ENCODE measurements at places on chromosomes 11 and 22. TPM values are rescaled to one million over a fixed set of nuclear protein-coding genes. Genes with fewer than 3 reads are reported as not detected.

DNA sequence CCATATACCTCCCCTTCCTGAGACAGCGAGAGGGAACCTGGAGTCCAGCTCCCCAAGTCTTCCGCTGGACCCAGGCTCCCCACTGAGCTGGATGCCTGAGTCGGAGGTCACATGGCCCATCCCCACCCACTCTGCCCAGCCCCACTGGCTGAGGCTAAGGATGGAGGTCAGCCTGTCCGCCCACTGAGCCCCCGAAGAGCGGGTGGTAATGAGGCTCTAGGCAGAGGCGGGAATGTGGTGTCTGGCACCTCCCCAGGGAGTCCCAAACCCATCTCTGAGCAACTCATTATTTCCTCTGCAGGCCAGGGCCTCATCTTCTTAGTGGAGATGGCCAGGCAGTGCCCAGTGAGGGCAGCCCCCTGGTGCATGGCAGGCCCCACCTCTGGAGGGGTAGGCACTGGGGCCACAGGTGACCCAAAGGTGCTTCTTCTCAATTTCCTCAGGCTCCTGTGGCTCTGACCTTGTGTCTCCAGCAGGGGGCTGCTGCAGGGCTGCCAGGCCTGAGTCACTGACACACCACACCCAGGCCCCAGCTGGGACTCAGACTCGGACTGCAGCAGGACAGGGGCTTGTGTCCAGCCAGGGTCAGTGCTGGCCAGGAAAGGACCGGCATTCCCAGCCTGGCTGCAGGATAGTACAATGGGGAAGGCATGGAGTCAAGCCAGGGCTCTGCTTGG, 10.2 kb upstream of the PDE2A start:
- H3K4me1 ChIP-seq: peaks cover 51% of the 10 kb centered on the region
- H3K27ac ChIP-seq: peak overlapping the region; percentile 73

GRCh38 chr11:5092821-5093585, 23.6 kb downstream of the OR52E1 start:
- H3K4me1 ChIP-seq: no peaks in the 10 kb centered on the region
- no peak overlapping the region for H3K27ac ChIP-seq
- no peaks in the 10 kb centered on the region for H3K36me3 ChIP-seq

GRCh38 chr11:68882391-68882790, 21.2 kb downstream of the MRPL21 start:
- no peaks in the 10 kb centered on the region for H3K4me1 ChIP-seq
- H3K36me3 ChIP-seq: no peaks in the 10 kb centered on the region
- H3K4me3 ChIP-seq: no peak overlapping the region
- H3K27me3 ChIP-seq: no peaks in the 10 kb centered on the region

- DNase-seq: no peak
- H3K36me3 ChIP-seq: peaks cover 11% of the 10 kb centered on the region
- H3K4me1 ChIP-seq: peaks cover 32% of the 10 kb centered on the region
- no peak overlapping the region for H3K4me3 ChIP-seq
- peak overlapping the region; percentile 70 for H3K27ac ChIP-seq
Observed at GRCh38 chr11:12509371-12509770, 132.0 kb downstream of the PARVA start.

- H3K4me3 ChIP-seq: no peak overlapping the region
- H3K36me3 ChIP-seq: no peaks in the 10 kb centered on the region
- H3K27me3 ChIP-seq: no peaks in the 10 kb centered on the region
Observed at GRCh38 chr11:126083829-126084607, 21.4 kb upstream of the CDON start.

DNA sequence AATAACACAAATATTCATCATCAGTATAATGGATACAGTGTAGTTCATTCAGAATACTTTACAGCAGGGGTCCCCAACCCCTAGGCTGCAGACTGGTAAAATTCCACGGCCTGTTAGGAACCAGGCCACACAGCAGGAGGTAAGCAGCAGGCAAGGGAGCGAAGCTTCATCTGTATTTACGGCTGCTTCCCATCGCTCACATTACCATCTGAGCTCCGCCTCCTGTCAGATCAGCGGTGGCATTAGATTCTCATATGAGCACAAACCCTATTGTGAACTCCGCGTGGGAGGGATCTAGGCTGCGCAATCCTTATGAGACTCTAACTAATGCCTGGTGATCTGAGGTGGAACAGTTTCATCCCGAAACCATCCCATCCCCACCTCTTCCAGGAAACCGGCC, 125.1 kb downstream of the SERGEF start:
- no peak for DNase-seq
- H3K4me3 ChIP-seq: no peak overlapping the region
- H3K27me3 ChIP-seq: no peaks in the 10 kb centered on the region
- H3K27ac ChIP-seq: no peak overlapping the region

DNA sequence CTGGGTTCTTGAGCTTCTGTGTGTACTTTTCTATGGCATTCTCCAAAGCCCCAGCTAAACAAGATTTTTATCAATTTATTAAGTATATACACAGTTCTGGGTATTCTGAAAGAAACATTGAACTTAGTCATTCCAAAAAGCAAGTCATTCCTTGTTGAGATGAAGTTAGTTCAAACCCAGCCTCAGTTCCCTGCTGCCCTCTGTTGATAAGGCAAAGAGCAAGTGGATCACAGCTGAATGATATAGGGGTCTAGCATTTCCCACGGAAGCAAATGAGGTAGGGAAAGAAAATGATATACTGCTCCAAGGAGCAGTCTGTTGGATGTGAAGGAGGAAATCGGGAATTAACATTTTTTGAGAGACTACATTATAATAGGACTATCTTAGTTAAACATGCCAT, 841.8 kb upstream of the TENM4 start:
- H3K4me3 ChIP-seq: no peak overlapping the region
- no peaks in the 10 kb centered on the region for H3K27me3 ChIP-seq
- DNase-seq: no peak
- no peak overlapping the region for H3K27ac ChIP-seq
- H3K4me1 ChIP-seq: no peaks in the 10 kb centered on the region

- H3K27ac ChIP-seq: peak overlapping the region; percentile 97
- DNase-seq: no peak
- no peaks in the 10 kb centered on the region for H3K27me3 ChIP-seq
- H3K4me1 ChIP-seq: peaks cover 74% of the 10 kb centered on the region
- H3K4me3 ChIP-seq: peak overlapping the region; percentile 62
Observed at GRCh38 chr11:64230985-64231365, 627 bp downstream of the DNAJC4 start.

GRCh38 chr11:36345535-36346141, 49.5 kb downstream of the PRR5L start:
- no peaks in the 10 kb centered on the region for H3K4me1 ChIP-seq
- H3K27me3 ChIP-seq: no peaks in the 10 kb centered on the region
- no peaks in the 10 kb centered on the region for H3K36me3 ChIP-seq
- no peak overlapping the region for H3K27ac ChIP-seq
- no peak overlapping the region for H3K4me3 ChIP-seq

DNA sequence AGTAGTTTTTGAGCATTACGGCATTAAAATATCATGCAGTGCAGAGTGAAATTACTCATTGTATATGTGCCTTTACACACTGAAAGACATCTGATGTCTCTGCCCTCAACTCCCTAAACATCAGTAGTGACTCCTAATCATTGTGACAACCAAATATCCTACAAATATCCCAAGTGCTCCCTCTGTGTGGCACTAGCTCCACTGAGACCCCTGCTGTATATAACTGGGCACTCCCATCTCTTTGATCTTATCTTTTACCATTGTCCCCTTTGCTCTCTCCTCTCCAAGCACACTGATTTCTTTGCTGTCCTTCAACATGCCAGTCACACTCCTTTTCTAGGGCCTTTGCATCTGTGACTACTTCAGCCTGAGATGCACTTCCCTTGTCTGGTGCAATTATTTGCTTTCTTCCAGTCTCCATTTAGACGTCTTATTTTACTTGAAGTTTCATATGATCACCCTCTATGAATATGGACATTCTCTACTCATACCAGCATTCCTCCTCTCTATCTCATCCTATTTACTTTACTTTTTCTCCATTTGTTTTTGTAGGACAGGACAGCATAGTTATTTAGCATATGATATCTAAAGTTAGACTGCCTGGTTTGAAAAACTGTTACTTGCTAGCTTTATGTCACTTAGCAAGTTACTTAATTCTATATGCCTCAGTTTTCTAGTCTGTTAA, 2.4 kb downstream of the SLC5A12 start:
- no peak overlapping the region for H3K27ac ChIP-seq
- no peak overlapping the region for H3K4me3 ChIP-seq
- no peaks in the 10 kb centered on the region for H3K27me3 ChIP-seq
- no peaks in the 10 kb centered on the region for H3K36me3 ChIP-seq

DNA sequence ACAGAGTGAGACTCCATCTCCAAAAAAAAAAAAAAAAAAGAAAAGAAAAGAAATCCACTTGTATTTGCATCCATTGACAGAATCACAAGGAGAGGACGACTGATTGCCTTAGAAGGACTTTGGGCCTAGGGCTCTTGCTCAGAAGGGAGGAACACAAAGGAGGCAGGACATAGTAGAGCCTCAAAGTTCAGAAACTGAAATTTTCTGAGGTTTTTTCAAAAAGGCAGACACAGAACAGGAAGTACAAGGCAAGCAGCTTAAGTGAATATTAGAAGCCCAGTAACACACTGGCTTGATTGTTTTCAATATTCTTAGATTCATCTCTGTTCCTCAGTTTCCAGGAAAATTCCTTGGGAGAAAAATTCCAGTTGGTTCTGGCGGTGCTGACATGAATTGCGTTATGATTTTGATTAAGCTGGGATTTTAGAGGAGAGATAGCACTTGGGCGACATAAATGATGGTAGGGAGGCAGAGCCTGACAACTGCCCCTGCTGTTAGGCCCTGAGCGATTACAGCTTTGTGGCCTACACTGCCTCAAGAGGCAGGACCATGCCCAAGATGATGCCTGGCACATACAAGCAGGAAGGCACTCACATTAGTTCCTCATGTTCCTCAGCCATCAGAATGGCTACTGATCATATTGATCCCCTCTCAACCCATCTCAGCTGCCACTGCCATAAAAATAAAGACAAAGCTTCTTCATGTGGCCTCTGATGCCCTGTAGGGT, 15.3 kb downstream of the CLPB start:
- no peaks in the 10 kb centered on the region for H3K36me3 ChIP-seq
- DNase-seq: no peak
- no peaks in the 10 kb centered on the region for H3K27me3 ChIP-seq
- H3K27ac ChIP-seq: no peak overlapping the region
- H3K4me3 ChIP-seq: no peak overlapping the region

GRCh38 chr11:32374261-32374711, 61.1 kb downstream of the WT1 start:
- H3K27ac ChIP-seq: no peak overlapping the region
- no peaks in the 10 kb centered on the region for H3K27me3 ChIP-seq
- H3K36me3 ChIP-seq: no peaks in the 10 kb centered on the region
- no peak for DNase-seq

DNA sequence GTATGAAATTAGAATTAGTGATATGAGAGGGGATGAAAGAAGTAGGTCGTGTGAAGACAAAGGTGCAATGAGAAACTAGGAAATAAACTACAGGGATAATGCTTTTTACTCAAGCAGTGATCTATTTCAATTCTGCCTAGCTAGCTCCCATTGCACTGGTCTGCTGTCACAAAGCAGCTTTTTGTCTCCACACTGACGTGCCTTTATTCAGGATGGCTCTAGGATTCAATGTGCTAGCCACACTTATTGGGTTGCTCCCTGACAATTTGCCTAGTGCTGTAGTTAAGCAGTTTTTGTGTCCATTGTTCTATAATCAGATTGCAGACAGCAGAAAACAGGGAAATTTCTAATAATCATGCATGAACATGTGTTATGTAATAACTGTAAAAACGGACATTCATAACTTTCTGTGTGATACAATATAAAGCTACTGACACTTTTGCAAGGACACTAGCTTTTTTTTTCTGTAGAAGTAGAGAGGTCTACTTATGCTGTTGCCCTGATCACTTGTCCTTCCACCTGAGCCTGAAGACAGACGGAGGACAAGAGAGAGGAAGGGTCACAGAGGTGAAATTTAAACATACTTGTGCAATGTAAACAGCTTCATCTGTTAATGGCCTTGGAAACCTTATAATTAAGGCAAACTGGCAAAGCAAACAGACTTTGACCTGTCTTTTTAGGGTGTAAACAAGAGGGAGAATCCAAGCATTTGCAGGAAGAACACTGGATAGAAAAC, 269.6 kb downstream of the LRRC4C start:
- no peak overlapping the region for H3K27ac ChIP-seq
- H3K36me3 ChIP-seq: no peaks in the 10 kb centered on the region
- no peaks in the 10 kb centered on the region for H3K27me3 ChIP-seq
- DNase-seq: no peak
- no peak overlapping the region for H3K4me3 ChIP-seq
- no peaks in the 10 kb centered on the region for H3K4me1 ChIP-seq

GRCh38 chr11:2271327-2272227, 1.2 kb upstream of the ASCL2 start:
- peaks cover 22% of the 10 kb centered on the region for H3K4me1 ChIP-seq
- peaks cover 7% of the 10 kb centered on the region for H3K27me3 ChIP-seq
- no peak overlapping the region for H3K27ac ChIP-seq
- DNase-seq: peak; percentile 80
- no peaks in the 10 kb centered on the region for H3K36me3 ChIP-seq

- no peak for DNase-seq
- peaks cover 13% of the 10 kb centered on the region for H3K4me1 ChIP-seq
- no peaks in the 10 kb centered on the region for H3K27me3 ChIP-seq
- H3K27ac ChIP-seq: no peak overlapping the region
- no peaks in the 10 kb centered on the region for H3K36me3 ChIP-seq
Observed at GRCh38 chr11:93945596-93945995, 75.6 kb upstream of the HEPHL1 start.

- no peak for DNase-seq
- no peaks in the 10 kb centered on the region for H3K4me1 ChIP-seq
- H3K4me3 ChIP-seq: no peak overlapping the region
- H3K27me3 ChIP-seq: no peaks in the 10 kb centered on the region
- no peaks in the 10 kb centered on the region for H3K36me3 ChIP-seq
Observed at GRCh38 chr22:42528591-42529307, 9.2 kb upstream of the RRP7A start.

GRCh38 chr11:78181185-78181584, 7.2 kb downstream of the KCTD21 start:
- no peak for DNase-seq
- H3K27me3 ChIP-seq: no peaks in the 10 kb centered on the region

DNA sequence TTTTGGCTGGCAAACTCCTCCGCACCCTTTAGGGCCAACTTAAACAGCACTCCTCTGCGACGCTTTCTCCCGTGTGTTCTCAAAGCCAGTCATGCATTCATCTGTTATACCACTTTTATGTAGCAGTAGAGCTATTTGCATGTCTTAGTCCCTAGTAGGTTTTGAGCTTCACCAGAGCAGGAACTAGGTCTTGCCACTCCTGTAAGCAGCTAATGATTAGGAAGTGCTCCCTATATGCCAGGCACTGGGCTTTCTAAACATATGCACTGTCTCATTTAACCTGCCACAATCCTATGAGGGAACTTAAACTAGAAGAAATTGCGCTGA, 180.8 kb downstream of the DBX1 start:
- H3K4me3 ChIP-seq: no peak overlapping the region
- H3K4me1 ChIP-seq: peaks cover 33% of the 10 kb centered on the region
- H3K36me3 ChIP-seq: no peaks in the 10 kb centered on the region
- DNase-seq: no peak

GRCh38 chr11:100709233-100709957, 22.3 kb downstream of the ARHGAP42 start:
- H3K4me3 ChIP-seq: no peak overlapping the region
- no peaks in the 10 kb centered on the region for H3K27me3 ChIP-seq
- H3K36me3 ChIP-seq: no peaks in the 10 kb centered on the region
- peak overlapping the region; percentile 12 for H3K27ac ChIP-seq
- DNase-seq: no peak
- H3K4me1 ChIP-seq: no peaks in the 10 kb centered on the region

ESAM gene
- total RNA-seq: 34.9 TPM

OR52E8 gene
- total RNA-seq: not detected

LRRC75B gene
- 17.9 TPM for total RNA-seq

DDI1 gene
- total RNA-seq: not detected

SCGB1C1 gene
- not detected for total RNA-seq

KLHDC7B gene
- 0.49 TPM for total RNA-seq

DENND5A gene
- total RNA-seq: 82.0 TPM

FOLR2 gene
- total RNA-seq: 19.4 TPM

ARHGAP8 gene
- 9.3 TPM for total RNA-seq

IL10RA gene
- total RNA-seq: 29.0 TPM

DCHS1 gene
- 28.7 TPM for total RNA-seq

TREH gene
- 0.25 TPM for total RNA-seq

RIBC2 gene
- 0.49 TPM for total RNA-seq

Measured in vagina (tissue), 2 donors.